ENCODE measurements at places on chromosomes 11 and 22.

DNA sequence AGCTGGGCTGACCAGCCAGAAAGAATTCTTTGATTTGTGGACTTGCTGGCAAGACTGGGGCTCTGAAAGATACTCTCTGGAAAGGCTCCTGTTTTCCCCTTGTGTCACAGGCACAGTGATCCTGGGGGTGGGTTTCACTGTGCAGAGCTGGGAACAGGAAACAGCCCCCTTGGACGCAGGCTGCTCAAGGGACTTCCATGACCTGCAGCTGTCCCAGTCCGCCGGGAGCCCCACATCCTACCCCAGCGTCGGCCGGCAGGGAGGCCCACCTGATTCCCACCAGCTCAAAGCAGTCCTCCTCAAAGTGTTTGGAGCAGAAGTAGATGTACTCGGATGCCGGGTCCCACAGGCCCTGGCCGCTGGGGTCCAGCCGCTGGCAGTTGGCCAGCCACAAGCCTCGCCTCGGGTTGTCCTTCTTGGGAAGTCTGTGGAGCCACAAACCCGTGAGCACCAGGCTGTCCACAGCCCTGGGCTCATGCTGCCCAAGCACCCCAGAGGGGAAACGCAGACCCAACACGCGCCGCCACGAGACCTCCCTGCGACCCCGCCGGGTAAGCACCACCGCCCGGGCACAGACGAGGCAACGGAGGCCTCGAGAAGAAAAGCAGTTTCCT lies 824 bp downstream of the THAP7 start:
- DNase-seq: peak; percentile 30

DNA sequence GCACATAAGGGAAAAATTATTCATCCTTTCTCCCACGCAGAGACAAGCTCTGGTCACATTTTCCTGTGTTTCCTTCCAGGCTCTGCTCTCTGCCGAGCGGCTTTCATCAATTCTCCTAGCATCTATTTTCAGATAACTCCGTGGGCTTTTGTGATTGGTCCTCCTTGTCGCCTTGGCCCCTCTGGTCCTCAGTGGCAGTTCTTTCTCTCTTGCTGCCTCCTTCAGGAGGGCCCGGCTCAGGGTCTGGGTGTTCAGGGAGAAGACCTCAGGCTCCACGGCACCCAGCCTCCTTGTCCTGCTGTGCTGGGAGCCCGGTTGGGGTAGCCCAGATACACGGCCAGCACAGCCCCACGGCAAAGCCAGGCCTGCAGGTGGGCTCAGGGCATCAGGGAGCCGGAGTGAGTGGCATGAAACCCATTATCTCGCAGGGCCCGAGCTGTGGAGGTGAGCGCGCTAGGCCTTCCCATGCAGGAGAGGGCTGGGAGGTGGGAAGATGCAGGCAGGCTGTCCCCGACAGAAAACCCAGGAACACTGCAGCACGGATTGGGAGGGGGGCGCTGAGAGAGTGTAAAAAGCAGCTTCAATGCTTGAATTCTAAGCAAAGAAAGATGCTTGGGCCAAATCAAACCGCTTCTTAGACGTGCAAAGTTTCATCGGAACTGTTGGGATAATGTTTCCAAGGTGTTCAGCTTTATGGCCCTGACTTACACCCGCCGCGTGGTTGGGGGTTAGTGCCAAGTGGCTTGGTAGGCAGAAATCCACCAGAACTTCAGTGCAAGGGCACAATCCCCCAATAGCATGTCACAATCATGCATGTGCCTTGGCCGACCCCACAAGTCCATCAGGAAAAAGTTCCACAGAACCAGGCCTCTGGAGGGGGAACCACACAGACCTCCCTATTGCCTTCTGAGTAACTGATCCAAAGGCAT lies 81.9 kb upstream of the WNT7B start:
- DNase-seq: peak; percentile 36

- peak; percentile 13 for DNase-seq
Measured at GRCh38 chr11:100152766-100153165, 534.3 kb upstream of the ARHGAP42 start.

- no peak for DNase-seq
Measured at GRCh38 chr11:119178166-119178680, 7.1 kb upstream of the NHERF4 start.

DNA sequence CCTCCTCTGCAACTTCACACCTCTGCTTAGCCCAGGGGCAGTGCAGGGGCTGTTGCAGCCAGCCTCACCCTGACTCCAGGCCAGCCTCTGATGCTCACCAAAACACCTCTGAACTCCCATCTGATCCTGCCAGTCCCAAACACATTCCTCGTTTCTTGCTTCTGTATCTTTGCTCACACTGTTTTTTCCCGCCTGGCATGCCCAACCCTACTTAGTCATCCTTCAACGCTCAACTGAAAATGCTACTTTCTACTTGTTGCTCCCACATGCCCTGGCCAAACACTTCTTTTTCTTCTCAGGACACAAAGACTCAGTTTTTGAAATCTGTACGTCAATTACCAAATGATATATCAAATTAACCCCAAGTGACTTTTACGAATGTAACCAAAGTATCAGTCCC lies 140.8 kb upstream of the ZBED5 start:
- DNase-seq: no peak

- no peak for DNase-seq
Measured at GRCh38 chr11:94049351-94049750, 28.2 kb downstream of the HEPHL1 start.

- no peak for DNase-seq
Measured at GRCh38 chr22:49155039-49155769, 672.5 kb downstream of the BRD1 start.

DNA sequence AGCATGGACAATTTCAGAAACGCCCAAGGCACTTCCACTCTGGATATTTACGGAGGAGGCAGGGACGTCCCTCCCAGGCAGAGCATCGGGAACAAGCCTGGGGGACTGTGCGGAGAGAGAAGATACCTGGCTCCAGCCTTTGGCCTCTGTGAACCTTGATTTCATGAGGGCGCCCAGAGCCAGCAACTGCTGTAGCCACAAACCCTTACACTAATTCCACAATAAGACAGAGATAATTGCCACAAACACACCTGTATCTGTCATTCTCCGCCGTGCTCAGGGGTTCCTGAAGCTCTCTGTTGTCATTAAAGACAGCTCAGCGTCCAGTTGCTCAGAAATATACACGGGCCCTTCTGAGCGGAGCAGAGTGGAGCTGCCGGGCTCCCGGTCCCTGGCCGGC lies 1292.1 kb downstream of the TBC1D22A start:
- DNase-seq: no peak

GRCh38 chr22:20542055-20542454 lies 34.6 kb downstream of the MED15 start:
- no peak for DNase-seq

GRCh38 chr11:10398525-10398924 lies 56.5 kb upstream of the AMPD3 start:
- peak; percentile 75 for DNase-seq

- peak; percentile 70 for DNase-seq
Measured at GRCh38 chr22:46110215-46110614, 40.1 kb upstream of the PPARA start.

GRCh38 chr11:10304495-10305261 lies at the start of gene ADM:
TSS of gene ADM (plus strand) at chr11:10305073. CDS start at chr11:10305701, 628 bp downstream.
- peak; percentile 94 for DNase-seq

DNA sequence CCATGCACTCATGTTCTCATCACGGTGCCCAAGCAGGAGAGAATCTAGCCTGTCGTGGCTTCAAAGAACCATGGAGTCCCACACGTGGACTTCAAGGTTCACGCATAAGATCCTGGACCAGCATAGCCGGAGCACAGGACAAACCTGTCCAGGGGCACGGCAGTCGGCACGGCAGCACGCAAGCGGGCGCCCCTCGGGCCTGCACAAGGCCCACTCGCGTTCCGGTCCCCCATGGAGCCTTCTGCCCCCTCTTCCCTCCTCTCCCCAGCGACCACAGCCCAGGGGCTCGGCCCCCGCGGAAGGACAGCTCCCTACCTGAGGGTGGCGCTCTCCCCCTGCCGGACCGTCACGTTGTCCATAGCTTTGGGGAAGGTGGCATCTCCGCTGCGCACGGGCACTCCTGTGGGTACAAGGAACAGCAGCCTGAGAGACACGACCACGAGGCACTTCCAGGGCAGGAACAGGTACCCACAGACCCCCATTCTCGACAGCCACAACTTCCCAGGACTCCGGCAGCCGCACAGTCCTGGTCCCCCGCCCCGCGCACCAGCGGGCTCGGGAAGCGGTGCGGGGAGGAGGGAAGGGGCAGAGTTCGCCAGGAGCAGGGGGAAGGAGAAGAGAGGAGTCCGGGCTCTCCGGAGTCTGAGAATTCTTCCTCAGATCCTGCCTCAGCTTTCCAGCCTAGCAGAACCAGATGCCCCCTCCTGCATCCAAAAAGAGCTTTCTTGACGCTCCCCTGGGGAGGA lies 589.5 kb downstream of the OPCML start:
- DNase-seq: no peak

GRCh38 chr22:42834177-42834949 lies 22.7 kb downstream of the ARFGAP3 start:
- DNase-seq: no peak

- peak; percentile 80 for DNase-seq
Measured at GRCh38 chr11:83819931-83820549, 533.9 kb upstream of the CCDC90B start.

DNA sequence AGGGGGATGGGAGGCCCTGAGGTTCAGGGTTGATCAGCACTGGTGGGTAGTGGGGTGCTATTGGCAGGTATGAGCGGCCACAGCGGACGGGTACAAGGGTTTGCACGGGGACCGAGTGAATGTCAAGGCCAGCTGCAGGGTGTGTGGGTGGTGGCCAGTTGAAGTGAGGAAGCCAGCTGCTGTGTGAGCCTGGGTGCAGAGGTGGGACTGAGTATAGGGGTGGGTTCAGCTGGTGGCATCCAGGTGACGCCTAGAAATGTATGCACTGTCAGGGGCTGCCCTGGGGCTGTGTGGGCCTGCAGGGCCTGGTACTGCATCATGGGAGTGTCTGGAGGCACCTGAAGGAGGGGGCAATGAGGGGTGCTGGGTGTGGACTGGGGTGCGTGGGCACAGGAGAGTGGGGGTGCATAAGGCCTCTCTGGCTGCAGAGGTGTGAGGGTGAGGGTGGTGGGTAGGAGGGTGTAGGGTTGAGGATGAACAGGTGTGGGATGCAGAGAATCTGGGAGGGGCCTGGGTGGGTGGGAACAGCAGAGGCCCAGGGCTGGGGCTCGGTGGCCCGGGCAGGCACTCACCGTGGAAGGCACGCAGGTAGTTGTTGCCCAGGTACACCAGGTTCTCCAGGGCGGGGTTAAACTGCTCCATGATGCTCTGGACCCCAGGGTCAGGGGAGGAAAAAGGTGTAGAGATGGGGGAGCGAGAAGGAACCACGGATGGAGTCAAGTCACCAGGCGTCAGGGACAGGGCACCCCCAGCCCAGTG lies 1.7 kb downstream of the BAIAP2L2 start:
- DNase-seq: no peak

GRCh38 chr11:34972892-34973291 lies 56.5 kb downstream of the PDHX start:
- peak; percentile 83 for DNase-seq

- peak; percentile 63 for DNase-seq
Measured at GRCh38 chr11:3796801-3797328, 489 bp downstream of the NUP98 start.

DNA sequence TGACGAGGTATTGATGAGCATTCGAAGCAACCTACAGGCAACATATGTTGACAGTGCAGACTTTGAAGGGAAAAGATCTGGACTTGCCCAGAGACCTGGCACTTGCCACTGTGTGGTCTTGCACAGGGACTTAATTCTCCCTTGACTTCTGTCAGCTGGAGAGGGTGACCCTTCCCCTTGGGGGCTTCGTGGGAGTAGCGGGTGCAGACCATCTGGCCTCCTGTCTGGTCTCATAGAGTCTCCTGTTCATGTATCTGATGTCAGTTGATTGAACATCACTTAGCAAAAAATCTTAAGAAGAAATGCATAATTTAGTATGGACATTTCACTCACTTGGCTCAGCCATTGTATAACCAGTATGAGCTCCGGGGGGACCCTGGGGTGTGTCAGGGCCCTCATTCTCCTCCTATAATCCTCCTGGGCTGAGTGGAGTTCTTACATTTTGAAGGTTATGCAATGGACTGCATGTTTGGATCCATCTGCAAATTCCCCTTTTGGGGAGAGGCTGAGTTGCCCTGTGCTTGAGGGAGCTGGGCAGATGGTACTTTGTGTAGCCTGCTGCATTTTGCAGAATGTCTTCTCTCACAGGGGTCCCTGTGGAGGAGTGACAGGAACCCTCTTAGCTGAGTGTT lies 13.0 kb downstream of the BCR start:
- no peak for DNase-seq

- no peak for DNase-seq
Measured at GRCh38 chr11:45266676-45267020, 19.5 kb downstream of the SYT13 start.

GRCh38 chr22:37298748-37299495 lies 16.6 kb downstream of the CYTH4 start:
- DNase-seq: no peak

DNA sequence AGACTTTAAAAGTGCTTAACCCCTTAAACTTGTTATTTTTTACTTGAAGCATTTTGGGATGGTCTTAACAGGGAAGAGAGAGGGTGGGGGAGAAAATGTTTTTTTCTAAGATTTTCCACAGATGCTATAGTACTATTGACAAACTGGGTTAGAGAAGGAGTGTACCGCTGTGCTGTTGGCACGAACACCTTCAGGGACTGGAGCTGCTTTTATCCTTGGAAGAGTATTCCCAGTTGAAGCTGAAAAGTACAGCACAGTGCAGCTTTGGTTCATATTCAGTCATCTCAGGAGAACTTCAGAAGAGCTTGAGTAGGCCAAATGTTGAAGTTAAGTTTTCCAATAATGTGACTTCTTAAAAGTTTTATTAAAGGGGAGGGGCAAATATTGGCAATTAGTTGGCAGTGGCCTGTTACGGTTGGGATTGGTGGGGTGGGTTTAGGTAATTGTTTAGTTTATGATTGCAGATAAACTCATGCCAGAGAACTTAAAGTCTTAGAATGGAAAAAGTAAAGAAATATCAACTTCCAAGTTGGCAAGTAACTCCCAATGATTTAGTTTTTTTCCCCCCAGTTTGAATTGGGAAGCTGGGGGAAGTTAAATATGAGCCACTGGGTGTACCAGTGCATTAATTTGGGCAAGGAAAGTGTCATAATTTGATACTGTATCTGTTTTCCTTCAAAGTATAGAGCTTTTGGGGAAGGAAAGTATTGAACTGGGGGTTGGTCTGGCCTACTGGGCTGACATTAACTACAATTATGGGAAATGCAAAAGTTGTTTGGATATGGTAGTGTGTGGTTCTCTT lies 2.8 kb downstream of the MALAT1 start:
- DNase-seq: peak; percentile 49

- no peak for DNase-seq
Measured at GRCh38 chr11:27084518-27084917, 43.9 kb downstream of the BBOX1 start.

DNA sequence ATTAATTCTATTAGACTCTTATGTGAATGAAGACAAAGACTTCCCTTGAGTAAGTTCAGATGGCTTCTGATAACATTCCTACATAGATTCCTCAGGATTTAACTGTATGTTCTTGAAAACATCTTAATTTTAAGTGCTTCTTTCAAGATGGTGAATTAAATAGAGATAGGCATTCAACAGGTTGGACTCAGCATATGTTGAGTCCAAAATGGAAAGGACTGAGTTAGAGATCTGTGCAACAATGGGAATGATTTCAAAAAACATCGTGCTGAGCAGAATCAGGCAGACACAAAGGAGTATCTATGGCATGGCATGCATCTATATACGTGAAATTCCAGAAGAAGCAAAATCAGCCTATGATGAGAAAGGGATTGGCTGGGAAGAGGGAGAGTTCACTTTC lies 36.2 kb downstream of the ZNF195 start:
- DNase-seq: no peak
